ENCODE measurements at places on chromosomes 13 and 19.
A peak's percentile ranks its signal among the peaks of the same experiment; 100 is the strongest.

DNA sequence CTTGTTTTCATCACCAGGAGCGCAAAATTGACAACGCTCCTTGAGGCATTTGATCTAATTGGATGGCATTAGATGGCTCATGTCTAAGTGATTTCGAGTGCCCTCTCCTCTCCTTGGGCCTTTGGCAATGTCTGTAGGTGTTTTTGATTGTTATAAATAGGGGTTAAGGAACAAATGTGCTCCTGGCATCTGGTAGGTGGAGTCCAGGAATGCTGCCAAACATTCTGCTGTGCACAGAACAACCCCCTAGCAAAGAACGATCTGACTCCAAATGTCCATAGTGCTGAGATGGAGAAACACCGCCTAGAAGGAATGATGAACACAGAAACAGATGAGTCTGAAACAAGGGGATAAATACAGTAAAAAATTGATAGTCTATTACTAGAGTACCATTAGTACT is 68.0 kb upstream of the C1QTNF9B start:
- DNase-seq = no peak

DNA sequence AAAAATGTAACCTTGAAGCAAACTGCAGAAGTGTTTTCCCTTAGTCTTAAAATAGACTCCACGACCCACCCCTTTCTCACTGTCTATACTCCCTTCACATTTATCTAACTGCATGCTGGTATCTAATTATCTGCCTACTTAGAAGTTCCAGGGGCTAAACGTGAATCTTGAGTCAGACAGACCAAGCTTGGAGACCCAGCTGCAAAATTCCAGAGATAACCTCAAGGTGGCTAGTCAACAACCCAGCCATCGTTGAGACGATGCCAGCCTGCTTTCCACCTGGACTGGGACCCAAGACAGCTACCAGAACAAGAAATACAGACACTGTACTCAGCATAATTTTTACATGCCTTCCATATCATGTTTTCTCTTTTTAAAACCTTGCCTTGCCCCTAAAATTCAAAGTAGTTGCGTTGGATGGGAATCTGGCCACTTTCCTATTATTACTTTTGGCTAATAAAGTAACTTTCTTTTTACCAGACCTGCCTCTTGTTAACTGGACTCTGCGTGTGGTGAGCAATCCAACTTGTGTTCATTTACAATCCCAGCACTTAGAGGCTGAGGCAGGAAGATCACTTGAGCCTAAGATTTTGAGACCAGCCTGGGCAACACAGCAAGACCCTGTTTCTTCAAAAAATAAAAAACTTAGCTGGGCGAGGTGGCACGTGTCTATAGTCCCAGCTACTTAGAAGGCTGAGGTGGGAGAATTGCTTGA is 82.3 kb downstream of the CDADC1 start:
- no peak for DNase-seq

GRCh38 chr19:50230379-50231351 is 27.2 kb downstream of the MYH14 start:
- no peak for DNase-seq

DNA sequence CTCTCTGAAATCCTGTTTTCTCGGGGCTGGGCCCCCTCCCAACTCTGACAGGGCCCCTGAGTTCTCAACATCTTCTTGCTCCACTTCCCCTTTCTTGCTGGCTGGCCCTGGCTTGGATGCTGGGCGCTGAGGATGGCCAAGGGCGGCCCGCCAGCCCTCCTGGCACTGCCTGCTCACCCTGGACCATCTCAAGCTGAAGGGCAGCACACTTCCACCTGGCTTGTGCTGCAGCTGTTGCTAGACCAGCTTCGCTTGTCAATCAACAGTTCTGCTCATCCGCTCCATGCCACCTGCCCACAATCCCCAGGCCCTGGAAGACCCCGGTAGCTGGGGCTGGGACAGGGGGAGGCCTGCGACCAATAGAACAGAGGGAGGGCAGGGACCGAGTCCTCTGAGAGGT is 6.9 kb upstream of the GMIP start:
- no peak for DNase-seq

- no peak for DNase-seq
These were observed 19.5 kb downstream of the SHC2 start for GRCh38 chr19:441213-441836.

GRCh38 chr19:10430505-10431253 is 10.3 kb downstream of the PDE4A start:
- DNase-seq = peak; percentile 65

DNA sequence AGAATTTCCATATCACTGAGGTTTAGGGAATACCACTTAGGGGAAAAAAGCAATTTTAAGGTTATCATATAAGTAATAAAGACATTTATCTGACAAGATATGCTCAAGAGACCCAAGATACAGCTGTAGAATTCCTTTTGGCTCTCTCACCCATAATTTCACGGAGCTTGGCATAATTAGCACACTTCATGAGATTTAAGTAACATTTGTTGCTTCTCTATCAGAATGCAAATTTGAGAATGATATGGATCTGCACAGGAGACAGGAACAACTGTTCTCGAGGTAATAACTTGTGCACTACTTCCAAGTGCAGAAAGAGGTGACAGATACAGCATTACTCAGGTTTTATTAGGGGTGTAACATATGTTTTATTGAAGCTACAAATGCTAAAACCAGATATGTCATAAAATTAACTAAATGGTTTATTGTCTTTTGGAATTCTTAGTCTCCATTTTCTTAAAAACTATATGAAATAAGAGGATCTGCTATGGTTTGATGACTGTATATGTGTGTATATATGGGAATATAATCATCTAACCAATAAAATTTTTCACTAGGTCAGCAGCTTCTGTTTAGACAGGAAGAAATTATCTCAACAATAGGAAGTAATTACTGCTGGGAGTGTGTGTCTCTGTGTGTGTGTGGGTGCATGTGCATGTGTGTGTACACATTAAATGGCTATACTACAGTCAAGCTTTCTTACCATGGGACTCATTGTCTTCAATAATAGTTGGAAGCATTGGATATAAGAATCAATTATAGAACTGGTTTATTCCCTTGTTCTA is 401.3 kb downstream of the PCDH17 start:
- DNase-seq = no peak

DNA sequence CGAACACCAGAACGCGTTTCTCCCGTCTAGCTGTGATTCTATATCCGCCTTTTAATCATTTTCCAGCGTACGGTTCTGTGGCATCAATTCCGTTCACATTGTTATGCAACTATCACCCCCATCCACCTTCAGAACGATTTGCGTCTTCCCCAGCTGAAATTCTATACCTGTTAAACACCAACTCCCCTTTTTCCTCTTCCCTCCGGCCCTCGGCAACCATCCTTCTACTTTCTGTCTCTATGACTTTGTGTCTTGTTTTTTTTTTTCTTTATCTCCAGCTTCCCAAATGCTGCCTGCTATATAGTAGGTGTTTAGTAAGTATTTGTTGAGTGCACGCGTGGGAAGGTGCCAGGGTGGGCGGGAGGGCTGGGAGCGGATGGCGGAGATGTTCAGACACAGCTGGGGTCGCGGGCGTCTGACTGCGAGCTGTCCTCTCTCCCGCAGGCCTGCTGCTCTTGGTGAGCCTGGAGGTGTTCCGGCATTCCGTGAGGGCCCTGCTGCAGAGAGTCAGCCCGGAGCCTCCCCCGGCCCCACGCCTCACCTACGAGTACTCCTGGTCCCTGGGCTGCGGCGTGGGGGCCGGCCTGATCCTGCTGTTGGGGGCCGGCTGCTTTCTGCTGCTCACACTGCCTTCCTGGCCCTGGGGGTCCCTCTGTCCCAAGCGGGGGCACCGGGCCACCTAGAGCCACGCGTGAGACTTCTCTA is 20.2 kb downstream of the CACNG6 start:
- DNase-seq = no peak

DNA sequence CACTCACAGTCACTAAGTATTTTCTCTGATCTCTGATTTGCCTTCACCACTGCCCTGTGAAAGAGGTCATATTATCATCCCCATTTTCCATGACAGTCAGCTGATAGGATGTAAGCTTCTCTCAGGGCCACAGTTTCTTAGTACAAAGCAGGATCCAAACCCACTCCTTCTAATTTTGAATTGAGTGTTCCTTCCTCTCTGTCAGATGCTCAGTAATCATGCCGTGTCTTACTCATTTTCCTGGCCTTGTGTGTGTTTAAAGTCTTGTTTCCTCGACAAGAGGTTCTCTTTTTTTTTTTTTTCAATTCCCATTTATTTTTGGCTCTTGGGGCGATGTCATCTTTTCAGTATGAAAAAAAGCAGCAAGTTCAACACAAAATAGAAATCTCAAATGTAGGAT is 72.3 kb downstream of the NAA16 start:
- DNase-seq = no peak

DNA sequence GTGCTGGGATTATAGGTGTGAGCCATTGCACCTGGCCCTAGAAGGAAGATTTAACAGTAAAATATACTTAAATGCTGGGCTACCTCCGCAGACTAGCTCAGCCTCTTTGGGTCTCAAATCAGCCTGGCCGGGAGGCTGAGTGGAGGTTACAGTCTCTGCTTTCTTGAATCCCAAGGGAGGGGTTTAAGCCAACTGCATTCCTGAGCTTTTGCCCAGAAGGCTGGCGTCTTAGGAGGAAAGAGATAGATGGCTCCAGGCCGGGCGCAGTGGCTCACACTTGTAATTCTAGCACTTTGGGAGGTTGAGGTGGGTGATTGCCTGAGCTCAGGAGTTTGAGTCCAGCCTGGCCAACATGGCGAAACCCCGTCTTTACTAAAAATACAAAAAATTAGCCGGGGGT is 623 bp upstream of the C5AR1 start:
- no peak for DNase-seq

DNA sequence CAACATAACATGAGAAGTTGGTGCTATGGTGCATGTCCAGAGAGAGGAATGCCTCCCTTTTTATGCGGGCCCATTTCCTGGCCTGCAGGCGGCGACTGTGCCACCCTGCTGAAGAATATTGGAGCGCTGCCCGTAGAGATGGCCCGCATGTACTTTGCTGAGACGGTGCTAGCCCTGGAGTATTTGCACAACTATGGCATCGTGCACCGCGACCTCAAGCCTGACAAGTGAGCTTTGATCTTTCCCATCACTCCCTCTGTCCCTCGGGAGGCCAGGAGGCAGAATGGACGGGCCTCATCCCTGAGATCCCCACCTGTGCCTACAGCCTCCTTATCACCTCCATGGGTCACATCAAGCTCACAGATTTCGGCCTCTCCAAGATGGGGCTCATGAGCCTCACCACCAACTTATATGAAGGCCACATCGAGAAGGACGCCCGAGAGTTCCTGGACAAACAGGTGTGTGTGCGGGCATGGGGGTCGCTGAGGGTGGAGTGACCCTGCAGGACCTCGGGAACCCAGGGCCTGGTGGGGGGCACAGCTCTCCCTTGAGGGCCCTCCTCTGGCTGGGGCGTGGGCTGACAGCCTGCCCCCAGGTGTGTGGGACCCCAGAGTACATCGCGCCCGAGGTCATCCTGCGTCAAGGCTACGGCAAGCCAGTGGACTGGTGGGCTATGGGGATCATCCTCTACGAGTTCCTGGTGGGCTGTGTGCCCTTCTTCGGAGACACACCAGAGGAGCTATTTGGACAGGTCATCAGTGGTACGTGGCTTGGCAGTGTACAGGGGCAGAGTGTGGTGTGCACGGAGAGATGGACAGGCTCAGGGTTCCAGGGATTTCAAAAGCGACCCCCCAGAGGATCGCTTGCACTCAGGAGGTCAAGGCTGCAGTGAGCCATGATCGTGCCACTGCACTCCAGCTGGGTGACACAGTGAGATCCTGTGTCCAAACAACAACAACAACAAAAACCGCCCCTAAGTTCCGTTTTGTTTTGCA is 16.2 kb downstream of the DNASE2 start:
- DNase-seq = no peak

DNA sequence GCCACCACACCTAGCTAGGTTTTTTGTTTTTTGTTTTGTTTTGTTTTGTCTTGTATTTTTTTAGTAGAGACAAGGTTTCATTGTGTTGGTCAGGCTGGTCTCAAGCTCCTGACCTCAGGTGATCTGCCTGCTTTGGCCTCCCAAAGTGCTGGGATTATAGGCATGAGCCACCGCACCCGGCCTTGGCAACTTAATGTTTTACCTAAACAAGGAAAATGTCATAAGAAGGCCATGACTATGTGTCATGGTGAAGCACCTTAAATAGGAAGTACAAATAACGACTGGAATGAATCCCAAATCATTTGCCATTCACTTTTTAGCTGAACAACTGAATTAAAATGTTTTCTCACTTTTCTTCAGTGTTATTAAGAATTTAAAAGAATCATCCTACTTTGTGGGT is 465.2 kb downstream of the KCTD12 start:
- DNase-seq = no peak

DNA sequence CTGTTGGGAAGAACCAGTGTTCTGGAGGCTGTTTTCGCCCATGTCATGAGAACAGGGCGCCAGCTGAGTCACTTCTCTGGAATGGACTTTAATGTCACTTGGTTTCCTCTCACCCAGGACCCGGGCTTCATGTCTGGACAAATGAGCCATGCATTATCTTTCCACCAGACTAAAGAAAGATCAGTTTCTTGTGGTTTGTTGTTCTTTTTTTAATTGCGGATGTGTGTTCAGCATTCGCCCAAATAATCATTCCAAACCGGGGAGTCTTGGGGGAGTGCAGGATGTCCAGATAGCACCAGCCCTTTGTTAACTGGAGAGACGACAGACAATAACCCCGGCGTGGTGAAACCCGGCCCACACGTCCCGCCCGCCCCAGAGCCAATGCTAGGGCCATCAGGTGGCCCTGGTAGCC is 102.5 kb downstream of the COL4A2 start:
- DNase-seq = peak; percentile 16

DNA sequence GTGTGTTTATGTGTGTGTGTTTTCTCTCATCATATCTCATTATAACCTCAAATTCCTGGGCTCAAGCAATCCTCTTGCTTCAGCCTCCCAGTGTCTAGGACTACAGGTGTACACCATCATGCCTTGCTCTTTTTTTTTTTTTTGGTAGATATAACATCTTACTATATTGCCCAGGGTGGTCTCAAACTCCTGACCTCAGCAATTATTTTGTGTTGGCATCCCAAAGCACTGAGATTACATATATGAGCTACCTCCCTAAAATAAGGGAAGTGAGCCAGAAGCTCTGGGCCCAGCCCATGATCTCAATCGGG is 448 bp upstream of the ZNF543 start:
- DNase-seq = no peak

DNA sequence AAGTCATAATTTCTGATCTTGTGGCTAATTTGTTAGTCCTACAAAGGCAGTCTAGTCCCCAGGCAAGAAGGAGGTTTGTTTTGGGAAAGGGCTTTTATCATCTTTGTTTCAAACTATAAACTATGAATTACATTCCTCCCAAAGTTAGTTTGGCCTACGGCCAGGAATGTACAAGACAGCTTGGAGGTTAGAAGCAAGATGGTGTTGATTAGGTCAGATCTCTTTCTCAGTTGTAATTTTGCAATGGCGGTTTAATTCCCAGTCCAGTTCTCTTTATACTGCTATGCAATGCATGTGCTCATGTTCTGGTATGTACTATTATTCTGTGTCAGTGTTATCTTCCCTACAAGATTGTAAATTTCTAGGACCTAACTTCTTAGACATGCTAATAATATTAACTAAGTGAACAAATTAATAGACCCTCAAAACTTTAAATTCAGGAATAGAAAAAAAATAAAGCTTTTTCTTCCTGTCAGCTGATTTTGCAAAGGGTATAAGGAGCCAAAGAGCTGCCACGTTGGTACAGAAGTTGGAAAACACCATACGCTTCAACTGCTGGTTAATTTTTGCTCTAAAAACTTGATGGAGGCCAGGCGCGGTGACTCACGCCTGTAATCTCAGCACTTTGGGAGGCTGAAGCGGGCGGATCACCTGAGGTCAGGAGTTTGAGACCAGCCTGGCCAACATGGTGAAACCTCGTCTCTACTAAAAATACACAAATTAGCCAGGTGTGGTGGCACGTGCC is 1.3 kb upstream of the DNAJC15 start:
- no peak for DNase-seq

- DNase-seq = no peak
These were observed 807.6 kb downstream of the UQCRFS1 start for GRCh38 chr19:28405346-28405742.
